ENCODE measurements at places on chromosomes 5 and 9.

DNA sequence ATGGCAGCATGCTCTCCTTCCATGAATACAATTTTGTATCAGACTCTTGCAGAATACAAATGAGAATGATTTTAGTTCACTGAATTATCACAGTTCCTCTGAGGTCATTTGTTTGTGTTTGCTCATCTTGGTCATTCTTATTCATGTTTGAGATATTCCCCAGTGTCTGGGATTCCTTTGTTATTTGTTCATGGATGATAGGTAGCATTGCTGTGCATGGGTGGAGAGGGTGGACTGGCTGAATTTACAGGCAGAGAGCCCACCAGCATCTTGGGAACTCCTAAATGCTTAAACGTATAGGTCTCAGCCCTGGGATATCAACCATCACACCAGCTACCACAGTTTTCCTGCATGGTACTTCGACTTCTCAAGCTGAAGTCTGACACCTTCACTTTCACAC is 459.8 kb downstream of the CCDC171 start:
- DNase-seq = peak; percentile 64

DNA sequence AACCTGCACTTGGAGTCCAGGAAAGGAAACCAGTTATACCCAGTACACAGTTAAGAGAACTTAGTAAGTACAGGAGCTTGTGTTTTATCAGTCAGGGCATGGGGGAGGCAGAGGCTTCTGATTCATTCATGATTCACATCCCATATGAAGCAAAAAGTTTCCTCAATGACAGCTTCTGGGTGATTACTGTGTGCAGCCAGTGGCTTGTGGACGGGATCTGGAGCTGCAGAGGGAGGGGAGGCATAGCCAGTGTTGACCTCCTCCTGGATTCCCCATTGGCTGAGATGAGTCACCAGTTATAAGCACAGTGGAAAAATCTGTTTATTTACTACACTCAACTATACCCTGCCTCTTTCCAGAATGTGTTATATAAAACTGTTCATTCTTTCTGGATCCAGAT is 17.7 kb downstream of the IL31RA start:
- DNase-seq = peak; percentile 97

DNA sequence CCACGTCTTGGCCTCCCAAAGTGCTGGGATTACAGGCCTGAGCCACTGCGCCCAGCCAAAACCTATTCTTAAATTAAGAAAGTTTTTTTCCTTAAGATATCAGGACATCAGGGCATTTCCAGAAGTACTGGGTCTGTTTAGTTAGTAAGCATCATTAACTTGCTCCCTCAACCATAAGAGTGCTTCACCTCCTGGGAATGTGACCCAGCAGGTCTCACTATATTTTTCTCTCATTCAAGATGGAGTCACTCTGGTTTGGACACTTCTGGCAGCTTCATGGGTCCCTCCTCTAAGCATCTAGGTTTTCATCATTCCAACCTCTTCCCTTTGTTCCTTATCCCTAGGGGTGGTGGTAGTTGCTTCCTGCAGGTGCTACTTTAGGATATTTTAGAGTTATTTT is 10.3 kb upstream of the BRD3OS start:
- no peak for DNase-seq

- DNase-seq = no peak
These were observed 45.0 kb downstream of the TRIM36 start for GRCh38 chr5:115124741-115125140.

GRCh38 chr5:127335381-127335780 is 44.8 kb downstream of the MEGF10 start:
- no peak for DNase-seq

GRCh38 chr5:94276048-94276447 is 342.4 kb downstream of the KIAA0825 start:
- DNase-seq = no peak

GRCh38 chr5:114237766-114238165 is 124.1 kb upstream of the KCNN2 start:
- DNase-seq = peak; percentile 90

- DNase-seq = peak; percentile 3
These were observed 74.7 kb downstream of the HAPLN1 start for GRCh38 chr5:83645936-83646335.

DNA sequence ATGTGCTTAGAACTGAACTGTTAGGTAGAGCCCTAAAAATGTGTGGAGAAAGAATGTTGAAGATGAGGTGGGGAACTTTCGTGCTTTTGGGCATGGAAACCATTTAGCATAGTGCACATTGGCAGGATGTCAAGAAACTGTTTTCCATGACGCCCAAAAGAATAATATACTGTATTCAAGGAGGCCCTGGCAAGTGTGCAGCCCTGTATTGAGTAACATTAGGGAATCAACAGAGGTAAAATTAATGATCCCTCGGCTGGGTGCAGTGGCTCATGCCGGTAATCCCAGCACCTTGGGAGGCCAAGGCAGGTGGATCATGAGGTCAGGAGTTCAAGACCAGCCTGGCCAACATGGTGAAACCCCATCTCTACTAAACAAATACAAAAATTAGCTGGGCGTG is 20.9 kb upstream of the PLIN2 start:
- DNase-seq = no peak

DNA sequence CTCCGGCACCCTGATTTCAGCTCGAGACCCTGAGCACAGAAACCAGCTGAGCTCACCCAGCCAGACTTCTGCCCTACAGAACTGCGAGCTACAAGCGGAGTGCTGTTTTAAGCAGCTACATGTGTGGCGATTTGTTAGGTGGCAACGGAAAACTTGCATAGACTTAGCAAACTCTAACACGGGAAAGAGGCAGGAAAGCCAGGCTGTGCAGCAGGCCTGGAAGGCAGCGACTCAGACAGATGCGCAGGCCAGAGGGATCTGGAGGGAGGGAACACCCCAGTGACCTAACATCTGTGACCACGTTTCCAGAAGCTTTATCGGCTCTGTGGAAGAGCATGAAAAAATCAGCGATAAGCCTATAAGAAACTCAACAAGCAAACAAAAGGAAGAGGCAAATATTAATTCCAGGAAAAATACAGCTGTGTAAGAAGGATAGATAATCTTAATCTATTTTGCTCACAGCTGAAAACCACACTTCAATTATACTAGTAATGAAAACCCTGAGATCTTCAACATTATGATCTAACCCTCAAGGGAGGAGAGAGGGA is 11.0 kb downstream of the UBAC1 start:
- DNase-seq = no peak

GRCh38 chr5:132087176-132087575 is 13.6 kb downstream of the CSF2 start:
- no peak for DNase-seq

GRCh38 chr5:89662499-89662898 is 747.1 kb downstream of the CETN3 start:
- no peak for DNase-seq

DNA sequence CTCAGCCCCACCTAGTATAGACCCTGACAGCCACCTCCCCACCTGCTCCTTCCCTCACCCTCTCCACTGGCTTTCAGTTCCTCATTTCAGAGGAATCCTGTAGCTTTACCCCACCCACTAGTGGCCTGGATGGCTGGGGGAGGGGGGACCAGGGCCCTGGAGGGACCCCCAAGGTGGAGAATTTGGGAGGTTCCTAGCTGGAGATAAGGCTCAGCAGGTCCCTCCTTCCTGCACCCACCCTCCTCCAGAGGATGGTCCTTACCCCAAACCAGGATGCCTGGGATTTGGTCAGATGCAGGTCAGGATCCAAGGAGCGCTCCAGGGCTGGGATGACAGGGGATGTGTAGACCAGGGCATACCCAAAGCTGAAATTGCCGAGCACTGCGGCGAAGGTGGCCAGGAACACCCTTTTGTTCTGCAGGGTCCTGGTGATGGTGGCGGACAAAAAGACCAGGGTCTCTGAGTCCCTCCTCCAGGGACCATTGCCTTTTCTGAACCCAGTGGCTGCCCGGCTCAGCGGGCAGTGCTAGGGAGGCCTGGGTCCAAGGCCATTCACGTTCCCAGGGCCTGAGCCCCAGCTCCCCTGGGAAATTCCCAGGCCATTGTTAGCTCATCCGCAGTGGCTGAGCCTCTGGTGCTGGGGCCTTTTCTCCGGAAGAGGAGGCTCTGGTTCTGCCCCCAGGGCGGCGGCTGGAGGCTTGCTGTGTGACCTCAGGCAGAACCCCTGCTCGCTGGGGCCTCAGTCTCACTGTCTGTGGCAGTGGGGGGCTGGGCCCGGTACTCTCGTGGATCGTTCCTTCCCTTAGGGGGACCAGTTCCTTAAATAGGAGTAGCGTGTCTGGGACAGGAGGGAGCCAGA is 678 bp downstream of the SLC2A6 start:
- peak; percentile 67 for DNase-seq

Measured in EH (cell line).